ENCODE measurements at places on chromosomes 7 and 10.

GRCh38 chr7:143882604-143883078, 19.3 kb downstream of the TCAF1 start:
- DNase-seq: peak; percentile 58

- no peak for DNase-seq
Observed at GRCh38 chr10:50627443-50627842, 3.7 kb upstream of the SGMS1 start.

DNA sequence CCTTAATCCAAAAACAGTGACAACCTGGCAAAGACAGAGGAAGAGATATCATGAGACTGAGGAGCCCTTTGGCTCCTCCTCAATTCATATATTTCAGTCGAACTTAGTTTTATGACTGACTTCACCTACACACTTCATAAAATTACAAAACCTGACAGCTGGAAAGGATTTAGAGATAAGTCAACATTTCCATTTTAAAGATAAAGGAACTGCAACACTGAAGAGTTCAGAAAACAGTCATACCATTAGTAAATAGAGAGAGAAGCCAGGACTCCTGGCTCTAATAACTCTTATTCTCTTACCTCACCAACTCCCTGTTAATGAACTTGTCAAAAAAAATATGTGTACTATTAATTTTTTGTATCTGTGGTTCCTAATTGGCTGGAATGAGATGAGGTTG, 141.0 kb upstream of the COL1A2 start:
- no peak for DNase-seq

GRCh38 chr10:5068274-5068984, 25.8 kb upstream of the AKR1C3 start:
- DNase-seq: no peak

GRCh38 chr10:124128811-124129145, 35.4 kb upstream of the CHST15 start:
- DNase-seq: no peak

DNA sequence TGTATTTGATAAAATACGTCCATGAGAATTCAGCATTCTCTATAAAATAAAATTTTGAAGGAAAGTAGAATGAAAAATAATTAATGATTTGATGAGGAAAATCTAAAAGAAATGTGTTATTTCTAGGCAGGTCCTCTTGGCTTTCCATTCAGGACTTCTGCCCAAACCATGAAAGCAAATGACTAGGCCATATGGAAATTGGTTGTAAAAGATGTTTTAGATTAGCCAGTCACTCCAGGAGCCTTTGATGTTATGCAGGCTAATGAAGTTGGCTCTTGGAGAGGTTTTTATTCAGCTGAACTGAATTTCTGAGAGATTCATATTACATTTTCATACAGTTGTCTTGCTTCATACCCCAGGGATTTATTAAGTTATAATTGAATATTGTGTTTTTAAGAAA, 452.8 kb downstream of the SDK1 start:
- no peak for DNase-seq

DNA sequence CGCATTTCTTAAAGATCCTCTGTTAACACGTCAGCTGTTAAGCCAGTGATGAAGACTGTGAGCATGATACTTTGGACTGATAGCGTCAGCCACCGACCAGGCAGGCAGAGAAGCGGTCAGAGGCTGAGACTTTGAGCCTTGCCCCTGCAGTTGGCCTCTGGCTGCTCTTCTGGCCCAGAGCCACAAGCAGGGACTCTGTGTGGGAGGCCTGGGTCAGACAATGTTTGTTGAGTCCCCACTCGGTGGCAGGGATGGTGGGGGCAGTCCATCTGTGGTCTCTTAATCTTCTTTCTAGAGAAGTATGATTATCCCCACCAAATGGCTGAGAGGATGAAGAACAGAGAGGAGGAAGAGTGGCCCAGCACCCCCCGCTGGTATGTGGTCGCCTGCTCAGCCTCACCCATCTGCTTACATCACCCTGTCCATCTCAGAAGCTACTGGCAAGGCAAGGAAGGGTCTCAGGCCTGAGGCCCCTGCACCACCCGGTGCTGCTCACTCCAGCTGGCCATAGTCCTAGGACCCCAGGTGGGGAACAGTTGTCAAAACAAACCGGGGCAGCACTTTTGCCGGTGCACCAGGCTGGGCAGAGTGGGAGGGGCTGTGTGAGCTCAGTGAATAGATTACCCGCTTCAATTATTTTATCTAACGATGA, 202.9 kb downstream of the GRID1 start:
- no peak for DNase-seq

DNA sequence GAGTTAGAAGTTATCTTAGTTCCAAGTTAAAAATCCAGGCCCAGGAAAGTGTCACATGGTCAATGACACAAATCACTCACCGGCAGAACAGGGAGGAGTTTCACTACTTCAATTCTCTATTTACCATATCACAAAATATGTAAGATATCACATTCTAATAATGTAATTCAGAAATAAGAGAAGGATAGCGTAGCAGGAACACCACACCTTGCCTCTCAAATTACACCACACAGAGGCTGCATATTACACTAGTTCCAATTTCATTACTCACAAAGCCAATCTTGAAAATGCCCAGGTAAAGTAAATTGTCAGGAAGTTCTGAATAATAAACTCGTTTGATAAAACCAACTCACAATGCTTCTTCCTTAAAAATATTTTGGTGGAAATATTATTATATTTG, 169.2 kb downstream of the CTTNBP2 start:
- DNase-seq: no peak

- no peak for DNase-seq
Observed at GRCh38 chr7:67301667-67302066, 305.0 kb downstream of the TYW1 start.

DNA sequence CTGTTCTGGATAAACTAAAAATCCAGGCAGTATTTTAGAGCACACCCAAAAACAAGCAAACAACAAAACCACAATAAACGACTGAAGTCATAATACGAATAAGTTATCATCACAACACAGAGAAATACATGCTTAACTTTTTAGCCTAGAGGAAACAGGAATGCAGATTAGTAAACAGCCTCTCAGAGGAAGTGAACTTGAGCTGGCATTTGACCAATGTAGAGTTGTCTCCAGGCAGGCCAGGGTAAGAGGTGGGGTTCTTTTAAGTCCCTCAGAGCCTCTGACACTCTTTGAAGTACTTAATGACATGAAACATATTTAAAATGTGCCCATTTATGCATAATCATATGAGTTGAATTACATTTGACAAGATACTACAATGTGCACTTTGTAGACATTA, 43.3 kb upstream of the PLXDC2 start:
- DNase-seq: no peak

Data from fibroblast of skin of abdomen (primary cell).